IPS-NIHi11 (cell line): ENCODE measurements at places on chromosomes 2 and 18.
A peak's percentile ranks its signal among the peaks of the same experiment; 100 is the strongest.

GRCh38 chr2:237873897-237874551 is 14.6 kb downstream of the RAMP1 start:
- peak; percentile 17 for DNase-seq

DNA sequence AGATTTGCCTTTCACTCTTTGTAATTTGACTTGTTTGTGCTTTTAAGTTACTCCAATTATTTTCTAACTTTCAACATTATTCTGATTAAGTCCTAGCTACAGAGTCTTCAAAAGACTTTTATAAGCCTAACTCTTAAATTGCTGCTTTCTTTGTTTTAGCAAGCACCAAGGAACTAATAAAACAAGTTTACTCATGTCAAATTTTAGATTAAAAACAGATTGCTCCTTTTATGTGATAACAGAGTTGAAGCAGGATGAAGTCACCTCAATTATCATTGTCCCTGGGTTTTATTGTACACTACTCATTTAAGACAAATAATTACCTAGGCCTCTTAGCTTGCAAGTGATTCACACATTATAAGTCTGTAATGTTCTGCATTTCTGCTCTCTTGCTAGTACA is 678.4 kb downstream of the ERBB4 start:
- DNase-seq, result no peak

DNA sequence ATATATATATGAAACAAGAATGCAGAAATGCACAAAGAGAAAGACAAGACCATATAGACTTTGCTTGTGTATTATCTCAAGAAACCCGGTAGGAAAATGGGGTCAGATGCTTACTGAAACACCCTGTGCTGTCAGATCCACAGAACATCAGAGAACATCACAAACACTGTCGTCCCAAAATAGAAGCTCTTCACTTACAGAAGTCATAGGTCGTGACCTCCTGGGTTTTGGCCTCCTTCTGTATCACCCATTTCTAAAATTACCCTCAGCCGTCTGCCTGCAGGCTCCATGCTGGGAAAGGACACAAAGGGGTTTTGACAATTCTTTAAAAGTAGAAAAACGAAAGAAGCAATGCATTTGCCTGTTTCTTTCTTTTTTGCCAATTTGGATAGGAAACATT is 137.9 kb downstream of the PAX3 start:
- DNase-seq, result no peak

GRCh38 chr2:133459590-133459989 is 108.7 kb downstream of the NCKAP5 start:
- DNase-seq, result no peak

- DNase-seq, result no peak
Observed at GRCh38 chr2:26002632-26003310, 20.5 kb upstream of the KIF3C start.

- no peak for DNase-seq
Observed at GRCh38 chr2:111236025-111236424, 115.3 kb downstream of the BCL2L11 start.

DNA sequence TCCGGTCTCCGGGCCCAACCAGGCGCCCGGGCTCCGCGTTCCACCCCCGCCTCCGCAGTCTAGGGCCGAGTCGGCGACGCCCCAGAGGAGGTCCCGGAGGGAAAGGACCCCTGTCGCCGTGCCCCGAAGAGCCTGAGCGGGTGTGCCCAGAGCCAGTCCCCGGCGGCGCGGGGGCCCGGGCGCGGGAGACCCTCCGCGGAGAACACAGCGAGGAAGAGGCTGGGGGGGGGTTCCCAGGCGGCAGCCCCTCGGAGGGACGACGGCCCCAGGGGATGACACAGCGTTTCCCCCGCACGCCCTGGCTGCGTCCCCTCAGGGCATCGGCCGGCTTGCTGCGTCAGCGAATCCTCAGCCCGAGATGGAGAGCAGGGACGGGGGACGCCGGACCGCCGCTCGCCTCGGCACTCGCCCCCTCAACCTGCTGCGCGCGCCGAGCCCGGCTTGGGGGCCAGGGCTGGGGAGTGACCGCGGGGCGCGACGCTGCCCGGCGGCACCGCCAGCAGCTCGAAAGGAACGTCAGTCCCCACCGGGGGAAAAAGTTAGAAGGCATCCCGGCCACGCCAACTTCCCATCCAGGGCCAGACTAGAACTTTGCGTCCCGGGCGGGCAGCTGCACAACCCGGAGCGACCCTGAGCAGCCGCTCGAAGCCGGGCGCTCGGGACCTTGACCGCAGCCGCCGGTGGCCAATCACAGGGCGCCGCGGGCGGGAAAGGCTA is 711 bp downstream of the SFXN5 start:
- peak; percentile 75 for DNase-seq
